ENCODE measurements at places on chromosomes 7 and 10.

- DNase-seq: no peak
Measured at GRCh38 chr7:142808461-142808801, 37.7 kb downstream of the PRSS2 start.

DNA sequence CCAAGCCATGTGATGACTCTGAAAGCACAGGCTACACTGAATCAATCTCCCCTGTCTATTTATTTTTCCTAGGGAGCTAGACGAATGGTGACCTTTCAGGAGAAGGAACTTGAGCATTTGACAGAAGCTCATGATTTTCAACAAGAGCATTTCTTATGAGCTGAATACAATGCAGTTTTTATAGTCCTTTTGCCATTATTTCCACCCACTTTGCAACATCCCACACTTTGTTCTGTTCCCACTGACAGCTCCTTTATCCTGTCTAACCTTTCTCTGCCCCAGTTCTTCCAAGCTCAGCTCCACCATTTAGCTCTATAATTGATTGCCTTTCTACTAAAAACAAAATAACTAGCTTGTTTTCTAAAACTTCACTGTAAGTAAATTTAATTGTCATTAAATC, 91.9 kb upstream of the PRSS1 start:
- DNase-seq: no peak

DNA sequence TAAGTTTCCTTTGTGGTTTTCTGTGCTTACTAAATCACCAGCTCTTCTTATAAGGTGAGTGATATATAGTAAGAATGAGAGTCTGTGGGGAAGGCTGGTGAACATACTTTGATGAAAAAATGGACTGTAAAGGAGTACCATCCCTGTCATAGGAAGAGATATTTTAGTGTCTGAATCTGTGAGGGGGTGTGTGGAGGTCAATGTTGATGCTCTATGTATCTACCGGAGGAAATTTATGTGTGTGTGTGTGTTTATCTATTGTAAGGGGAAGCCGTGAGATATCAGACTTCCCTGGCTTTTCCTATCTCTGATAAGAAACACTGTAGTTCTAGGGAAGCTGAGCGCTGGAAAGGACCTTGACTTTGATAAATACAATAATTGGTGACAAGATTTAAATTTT, 179.0 kb downstream of the PCDH15 start:
- DNase-seq: no peak

- no peak for DNase-seq
Measured at GRCh38 chr7:108367314-108367713, 88.9 kb downstream of the NRCAM start.

GRCh38 chr7:158816995-158817394, 12.3 kb downstream of the ESYT2 start:
- DNase-seq: no peak

GRCh38 chr7:77954773-77955555, 156.4 kb downstream of the PHTF2 start:
- no peak for DNase-seq

- DNase-seq: no peak
Measured at GRCh38 chr10:119455609-119456434, 86.7 kb downstream of the RGS10 start.
